ENCODE measurements at places on chromosomes 16 and 17. TPM values are rescaled to one million over a fixed set of nuclear protein-coding genes. Genes with fewer than 3 reads are reported as not detected.
A peak's percentile ranks its signal among the peaks of the same experiment; 100 is the strongest.

DNA sequence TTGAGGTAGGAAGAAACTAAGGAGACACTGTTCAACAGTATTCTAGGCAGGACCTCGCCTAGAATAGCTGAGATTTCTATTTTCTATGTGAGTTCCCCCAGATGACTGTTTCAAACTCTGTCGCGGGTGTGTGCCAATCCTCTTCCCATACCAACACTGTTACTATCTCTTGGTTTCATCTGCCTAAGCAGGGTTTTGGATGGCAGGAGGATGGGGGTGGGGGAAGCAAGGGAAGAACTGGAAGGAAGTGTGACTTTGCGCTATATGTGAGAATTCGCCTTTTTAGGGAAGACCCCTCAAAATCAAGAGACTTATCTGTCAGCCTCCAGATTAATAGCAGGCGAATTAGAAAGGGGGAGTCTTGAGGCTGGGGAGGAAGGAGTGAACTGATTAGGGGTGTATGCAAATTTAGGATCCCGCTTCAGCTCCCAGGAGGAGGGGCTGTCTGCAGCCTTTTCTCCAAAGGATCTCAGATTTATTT, 521 bp upstream of the G6PC3 start:
- no peaks in the 10 kb centered on the region for H3K27me3 ChIP-seq
- DNase-seq, result peak; percentile 32
- H3K4me3 ChIP-seq, result peak overlapping the region; percentile 31
- H3K36me3 ChIP-seq, result no peaks in the 10 kb centered on the region
- H3K27ac ChIP-seq, result peak overlapping the region; percentile 77
- peaks cover 15% of the 10 kb centered on the region for H3K4me1 ChIP-seq

DNA sequence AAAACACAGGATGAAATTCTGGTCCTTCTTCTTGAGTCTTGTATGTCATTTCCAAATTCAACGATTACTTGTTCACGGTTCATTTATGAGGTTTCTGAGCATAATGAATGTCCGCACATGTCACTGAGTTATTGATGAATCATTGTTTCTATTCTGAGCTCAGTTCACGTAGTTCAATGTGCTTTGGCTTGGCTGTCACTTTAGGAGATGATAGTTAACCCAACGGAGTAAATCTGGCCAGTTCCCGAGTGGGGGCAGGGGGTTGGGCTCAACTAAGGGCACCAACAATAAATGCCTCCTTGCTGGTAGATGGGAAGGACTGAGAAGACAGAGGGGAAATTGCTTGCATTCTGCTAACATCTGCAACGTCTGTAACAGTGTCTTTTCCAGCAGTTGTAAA, 239.4 kb upstream of the HSBP1 start:
- no peak overlapping the region for H3K4me3 ChIP-seq
- no peaks in the 10 kb centered on the region for H3K4me1 ChIP-seq
- no peaks in the 10 kb centered on the region for H3K27me3 ChIP-seq
- no peak overlapping the region for H3K27ac ChIP-seq
- H3K36me3 ChIP-seq, result no peaks in the 10 kb centered on the region

- no peak overlapping the region for H3K4me3 ChIP-seq
- no peak for DNase-seq
- H3K4me1 ChIP-seq, result peaks cover 7% of the 10 kb centered on the region
These were observed 22.5 kb upstream of the DYNLL2 start for GRCh38 chr17:58060596-58061191.

DNA sequence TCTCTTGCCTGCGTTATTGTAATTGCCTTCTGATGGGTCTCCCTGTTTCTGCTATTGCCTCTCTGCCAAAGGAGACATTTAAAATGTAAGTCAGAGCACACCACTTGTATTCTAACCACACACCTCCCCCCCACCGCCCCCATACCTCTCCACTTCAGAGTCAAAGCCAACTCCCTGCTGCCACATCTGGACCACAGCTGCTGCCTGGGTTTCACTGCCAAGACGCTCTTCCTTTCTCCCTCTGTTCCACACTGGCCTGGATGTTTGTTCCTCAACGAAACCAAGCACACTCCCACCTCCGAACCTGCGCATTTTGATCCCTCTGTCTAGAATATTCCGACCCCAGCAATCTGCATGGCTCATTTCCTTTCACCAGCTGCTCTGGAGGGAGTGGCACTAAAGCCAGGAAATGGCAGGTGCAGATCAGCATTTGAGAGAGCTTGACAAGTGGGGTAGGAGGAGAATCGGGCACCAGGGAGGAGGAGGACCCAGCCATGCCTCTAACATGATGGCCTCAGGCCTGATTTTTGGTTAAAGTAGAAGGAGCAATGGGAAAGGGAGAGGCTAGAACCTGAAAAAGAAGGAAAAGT, 92.4 kb upstream of the HS3ST2 start:
- H3K27ac ChIP-seq, result no peak overlapping the region
- no peak overlapping the region for H3K4me3 ChIP-seq
- no peaks in the 10 kb centered on the region for H3K4me1 ChIP-seq

- no peak overlapping the region for H3K27ac ChIP-seq
- H3K27me3 ChIP-seq, result no peaks in the 10 kb centered on the region
- no peaks in the 10 kb centered on the region for H3K36me3 ChIP-seq
These were observed 48.5 kb downstream of the CBFA2T3 start for GRCh38 chr16:88928405-88929090.

- no peaks in the 10 kb centered on the region for H3K27me3 ChIP-seq
- no peak overlapping the region for H3K4me3 ChIP-seq
- H3K27ac ChIP-seq, result no peak overlapping the region
- no peak for DNase-seq
- no peaks in the 10 kb centered on the region for H3K4me1 ChIP-seq
- no peaks in the 10 kb centered on the region for H3K36me3 ChIP-seq
These were observed 22.9 kb downstream of the BANP start for GRCh38 chr16:87974178-87974577.

DNA sequence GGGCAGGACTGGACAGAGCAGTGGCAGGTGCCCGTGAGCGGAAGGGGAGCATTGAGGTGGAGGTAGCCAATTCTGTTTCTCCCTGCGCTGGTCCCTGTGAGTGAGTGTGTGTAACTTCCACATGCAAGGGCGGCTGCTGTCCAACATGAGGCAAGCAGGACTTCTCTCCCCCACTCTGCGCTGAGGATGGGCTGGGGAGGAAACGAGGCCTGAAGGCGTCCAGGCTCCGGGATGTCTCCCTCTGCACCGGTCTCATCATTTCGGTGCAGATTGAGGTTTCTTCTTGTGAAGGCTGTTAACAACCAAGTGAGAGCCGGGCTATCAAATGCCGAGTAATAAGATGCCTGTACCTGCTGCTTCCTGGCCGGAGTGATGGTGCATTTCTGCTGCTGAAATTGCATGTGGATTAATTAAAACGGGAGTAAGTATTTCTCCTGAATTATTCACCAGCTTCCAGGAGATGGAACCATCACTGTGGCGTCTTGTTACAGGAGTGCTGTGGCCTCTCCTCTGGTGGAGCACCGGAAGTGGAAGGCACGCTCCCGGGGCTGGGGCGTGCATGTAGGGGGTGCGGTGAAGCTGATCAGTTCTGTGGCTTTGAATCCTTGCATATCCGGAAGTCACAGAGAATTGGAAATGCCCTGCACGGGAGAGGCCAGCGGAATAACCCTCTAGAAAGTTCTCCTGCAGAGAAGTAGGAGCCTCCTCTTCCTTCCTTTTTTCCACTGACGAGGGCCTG, 41.7 kb upstream of the MGAT5B start:
- H3K27me3 ChIP-seq, result no peaks in the 10 kb centered on the region
- H3K4me1 ChIP-seq, result no peaks in the 10 kb centered on the region
- no peak overlapping the region for H3K4me3 ChIP-seq
- no peaks in the 10 kb centered on the region for H3K36me3 ChIP-seq

DNA sequence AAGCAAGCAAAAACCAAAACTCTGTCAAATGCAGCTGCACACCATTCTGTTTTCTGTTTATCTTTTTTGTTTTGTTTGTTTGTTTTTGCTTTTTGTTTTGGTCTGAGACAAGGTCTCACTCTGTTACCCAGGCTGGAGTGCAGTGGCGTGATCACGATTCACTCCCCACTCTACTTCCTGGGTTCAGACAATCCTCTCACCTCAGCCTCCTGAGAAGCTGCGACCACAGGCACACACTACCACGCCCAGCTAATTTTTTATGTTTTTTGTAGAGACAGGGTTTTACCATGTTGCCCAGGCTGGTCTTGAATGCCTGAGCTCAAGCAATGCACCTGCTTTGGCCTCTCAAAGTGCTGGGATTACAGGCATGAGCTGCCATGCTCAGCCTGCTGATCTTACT, 19.3 kb upstream of the SLFN13 start:
- no peak for DNase-seq
- no peak overlapping the region for H3K4me3 ChIP-seq

DNA sequence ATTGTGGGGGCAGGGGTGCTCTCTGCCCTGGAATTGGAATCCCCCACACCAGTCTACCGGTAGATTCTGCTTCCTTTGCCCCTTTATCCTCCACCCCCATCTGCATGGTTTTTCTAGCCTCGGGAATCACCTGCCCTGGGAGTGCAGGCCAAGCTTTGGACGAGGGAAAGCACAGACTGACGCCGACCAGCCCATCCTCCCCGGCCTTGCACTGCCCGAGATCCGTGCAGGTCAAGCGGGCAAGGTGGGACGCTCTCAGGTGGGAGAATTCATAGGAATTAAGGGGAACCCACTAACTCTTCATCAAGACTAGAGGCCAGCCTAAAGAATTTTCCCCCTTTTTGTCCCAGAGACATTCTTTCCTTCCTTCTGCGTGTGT, 9.9 kb upstream of the HOXB13 start:
- no peak overlapping the region for H3K27ac ChIP-seq
- no peak overlapping the region for H3K4me3 ChIP-seq
- DNase-seq, result no peak
- peaks cover 100% of the 10 kb centered on the region for H3K27me3 ChIP-seq

DNA sequence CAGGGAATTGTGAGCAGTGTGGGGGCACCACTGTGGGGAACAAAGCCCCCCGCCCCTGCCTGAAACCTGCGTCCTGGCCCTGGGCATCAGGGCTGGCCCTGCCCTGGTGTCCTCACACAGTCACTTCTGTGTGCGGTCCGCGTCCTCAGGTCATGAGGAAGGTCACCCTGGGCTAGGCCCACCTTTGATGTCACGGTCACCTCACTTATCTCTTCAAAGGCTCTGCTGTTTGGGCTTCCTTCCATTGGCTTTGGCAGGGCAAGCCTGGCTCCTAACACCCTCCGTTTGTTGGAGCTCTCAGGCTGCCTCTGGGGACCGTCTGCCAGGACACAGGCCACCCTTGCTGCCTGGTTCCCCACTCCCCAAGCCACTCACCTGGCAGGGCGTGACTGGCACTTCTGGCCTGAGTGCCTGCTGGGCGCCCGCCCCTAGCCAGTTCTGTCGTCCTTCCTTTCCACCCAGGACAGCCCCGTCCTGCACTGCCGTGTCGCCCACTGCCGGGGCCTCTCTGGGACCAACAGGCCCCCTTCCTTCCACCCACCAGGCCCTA, 8.8 kb downstream of the CENPX start:
- no peak overlapping the region for H3K4me3 ChIP-seq
- peak overlapping the region; percentile 89 for H3K27ac ChIP-seq
- H3K36me3 ChIP-seq, result no peaks in the 10 kb centered on the region
- H3K27me3 ChIP-seq, result no peaks in the 10 kb centered on the region
- H3K4me1 ChIP-seq, result peaks cover 18% of the 10 kb centered on the region
- DNase-seq, result no peak

GRCh38 chr17:16052486-16052885, 52.9 kb downstream of the TTC19 start:
- peak; percentile 57 for DNase-seq
- no peak overlapping the region for H3K4me3 ChIP-seq
- no peaks in the 10 kb centered on the region for H3K4me1 ChIP-seq
- H3K27me3 ChIP-seq, result no peaks in the 10 kb centered on the region
- no peak overlapping the region for H3K27ac ChIP-seq

DNA sequence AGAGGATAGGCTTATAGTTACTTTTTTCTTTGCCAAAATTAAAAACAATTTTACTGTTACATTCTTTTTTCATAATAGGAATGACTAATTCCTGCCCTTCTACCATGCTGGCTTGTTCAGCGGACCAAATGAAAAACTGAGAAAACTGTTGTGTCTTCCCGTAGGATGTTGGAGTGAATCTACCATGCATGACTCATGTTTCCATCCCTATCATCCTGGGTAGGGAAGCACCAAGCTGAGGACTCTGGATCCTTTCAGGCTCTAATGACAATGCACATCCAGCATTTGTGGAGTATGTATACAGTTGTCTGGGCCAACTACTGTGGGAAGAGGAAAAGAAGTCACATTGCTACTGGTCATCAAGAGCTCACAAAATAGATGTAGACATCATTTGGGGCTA, 41.1 kb upstream of the DHX8 start:
- no peaks in the 10 kb centered on the region for H3K36me3 ChIP-seq
- no peak overlapping the region for H3K27ac ChIP-seq
- no peak for DNase-seq
- H3K4me3 ChIP-seq, result no peak overlapping the region
- no peaks in the 10 kb centered on the region for H3K4me1 ChIP-seq

DNA sequence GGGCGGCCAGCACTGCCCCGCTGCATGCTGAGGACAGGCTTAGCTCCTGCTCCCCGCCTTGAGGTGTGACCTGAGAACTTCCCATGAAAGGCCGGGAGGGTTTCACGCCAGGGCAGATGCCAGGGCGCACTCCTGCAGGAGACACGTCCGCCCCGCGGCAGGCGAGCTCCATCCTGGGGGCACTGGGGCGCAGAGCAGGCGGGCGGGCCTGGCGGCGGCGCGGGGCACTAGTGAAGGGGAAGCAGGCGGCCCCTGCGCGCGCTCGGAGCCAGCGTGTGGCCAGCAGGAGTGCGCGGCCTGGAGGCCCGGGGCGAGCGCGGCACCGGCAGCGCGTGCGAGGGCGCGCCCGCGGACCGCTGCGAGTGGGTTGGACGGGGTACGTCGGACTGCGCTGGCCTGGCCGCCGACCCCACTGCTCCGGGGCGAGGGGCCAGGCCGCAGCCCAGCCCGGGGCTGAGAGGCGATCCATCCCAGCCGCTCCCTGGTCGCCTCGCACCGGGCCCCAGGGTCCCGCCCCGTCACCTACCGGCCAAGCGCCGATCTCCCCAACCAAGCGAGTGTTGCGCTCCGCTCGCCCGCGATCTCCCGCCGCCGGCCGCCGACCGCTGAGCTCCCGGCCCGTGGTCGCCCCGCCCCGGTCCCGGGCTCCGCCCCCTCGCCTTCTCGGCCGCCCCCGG, at the start of gene MAP3K14:
MAP3K14 (minus strand) TSS at position 587 of the 677 bp plus-strand sequence. CDS start 26,275 bp downstream, outside the sequence.
- no peaks in the 10 kb centered on the region for H3K36me3 ChIP-seq
- DNase-seq, result peak; percentile 82
- peaks cover 21% of the 10 kb centered on the region for H3K4me1 ChIP-seq
- H3K27ac ChIP-seq, result peak within 1 kb of the TSS; percentile 85
- no peaks in the 10 kb centered on the region for H3K27me3 ChIP-seq

DNA sequence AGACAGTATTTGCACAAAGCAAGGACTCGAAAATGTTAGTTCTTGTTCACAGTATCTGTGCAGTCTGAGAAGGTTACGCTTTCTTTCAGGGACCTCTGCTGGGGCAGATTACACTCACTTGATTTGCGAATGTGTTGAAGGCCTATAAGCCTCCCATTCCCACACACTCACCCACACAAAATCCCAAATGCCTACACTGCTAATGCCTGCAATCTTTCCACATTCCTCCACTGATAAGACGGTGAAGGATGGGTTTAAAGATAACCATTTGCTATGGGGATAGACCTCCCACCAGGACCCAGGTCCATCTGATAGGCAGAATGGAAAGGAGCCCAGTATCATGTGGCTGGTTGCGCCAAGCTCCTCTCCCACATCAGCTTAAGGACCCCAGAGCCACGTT, 394.9 kb upstream of the SALL1 start:
- no peak overlapping the region for H3K27ac ChIP-seq
- H3K4me3 ChIP-seq, result no peak overlapping the region
- no peak for DNase-seq
- H3K27me3 ChIP-seq, result no peaks in the 10 kb centered on the region
- H3K4me1 ChIP-seq, result peaks cover 16% of the 10 kb centered on the region
- H3K36me3 ChIP-seq, result no peaks in the 10 kb centered on the region

The ACSM2A gene
- not detected for total RNA-seq

The TEDC2 gene
- 34.8 TPM for total RNA-seq

The ZFP3 gene
- 0.21 TPM for total RNA-seq

The SRL gene
- 51.1 TPM for total RNA-seq

The TRIM72 gene
- 0.21 TPM for total RNA-seq

The SLC52A1 gene
- total RNA-seq, result not detected

Data from cardiac muscle cell (in vitro differentiated cells and primary cell).